AG09319 (cell line): ENCODE measurements at places on chromosomes 1 and 21.

- no peak for DNase-seq
Measured at GRCh38 chr1:227546059-227546458, 17.3 kb upstream of the ZNF678 start.

DNA sequence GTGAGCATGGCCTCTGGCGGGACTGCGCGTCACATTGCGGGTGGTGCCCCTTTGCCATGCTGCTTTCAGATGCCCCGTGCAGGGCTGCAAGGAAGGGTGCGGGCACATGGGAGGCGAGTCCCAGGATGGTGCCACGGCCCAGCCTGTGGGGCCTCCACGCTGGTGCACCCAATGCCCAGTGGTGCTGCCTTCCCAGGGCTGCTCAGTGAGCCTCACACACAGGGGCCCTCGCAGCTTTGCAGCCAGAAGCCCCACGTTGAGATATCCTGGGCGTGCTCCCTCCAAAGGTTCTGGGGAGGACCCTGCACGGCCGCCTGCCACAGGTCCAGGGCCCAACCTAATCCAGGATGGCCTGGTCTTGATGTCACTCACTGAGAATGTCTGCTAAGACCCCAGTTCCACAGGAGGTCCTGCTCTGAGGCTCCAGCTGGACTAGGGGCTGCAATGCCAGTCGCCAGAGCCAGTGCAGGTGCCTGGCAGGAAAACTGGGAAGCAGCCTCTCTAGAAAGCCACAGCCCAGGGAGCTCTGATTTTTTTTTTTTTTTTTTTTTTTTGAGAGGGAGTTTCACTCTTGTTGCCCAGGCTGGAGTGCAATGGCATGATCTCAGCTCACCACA lies 34.1 kb upstream of the PRSS38 start:
- DNase-seq, result no peak

DNA sequence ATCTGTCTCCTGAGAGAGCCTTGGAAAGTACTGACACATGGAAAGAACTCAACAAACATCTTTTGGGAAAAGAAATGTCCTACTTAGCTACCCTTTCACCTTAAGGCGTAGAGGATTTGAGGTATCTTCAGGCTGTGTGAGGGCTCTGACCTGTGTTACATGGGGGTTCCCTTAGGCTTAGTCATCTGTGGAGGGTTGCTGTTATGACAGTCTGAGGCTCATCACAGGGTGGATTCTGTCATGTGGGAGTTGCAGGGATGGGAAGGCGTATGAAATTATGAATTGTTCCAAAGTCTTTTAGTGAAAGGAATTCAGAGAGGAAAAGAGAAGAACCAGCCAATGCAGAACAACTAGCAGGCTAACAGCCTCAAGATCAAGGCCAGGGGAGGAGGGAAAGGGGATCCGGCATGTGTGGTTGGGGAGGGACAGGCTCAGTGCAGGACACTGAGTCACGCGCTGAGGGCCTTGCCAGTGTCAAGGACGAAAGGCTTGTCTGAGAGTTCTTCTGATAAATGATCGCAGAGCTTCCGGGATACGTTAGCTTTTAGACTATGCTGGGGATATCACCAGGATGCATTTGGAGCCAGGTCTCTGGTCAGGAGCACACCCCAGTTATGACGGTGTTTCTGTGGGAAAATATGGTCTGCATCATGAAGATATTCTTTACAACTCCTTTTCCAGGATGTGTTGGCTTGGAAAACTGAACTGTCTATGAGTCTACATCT lies 24.6 kb upstream of the PLA2G2C start:
- DNase-seq, result no peak

DNA sequence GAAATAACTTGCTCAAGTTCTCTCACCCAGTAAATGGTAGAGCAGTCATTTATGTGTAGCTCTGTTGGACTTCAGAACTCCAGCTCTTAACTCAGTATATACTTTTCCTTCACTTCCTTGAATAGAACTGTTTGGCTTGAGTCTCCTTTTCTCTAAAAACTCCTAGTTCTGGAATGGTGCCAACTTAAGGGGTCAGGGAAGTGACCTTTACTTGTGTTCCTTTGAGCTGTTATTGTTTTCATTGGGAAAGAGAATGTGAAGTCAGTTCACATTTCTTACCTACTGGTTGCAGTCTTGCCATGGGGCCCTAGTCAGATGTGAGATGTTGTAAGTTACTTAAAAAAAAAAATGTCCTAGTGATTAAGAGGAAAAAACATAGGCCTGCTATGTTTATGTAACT lies 77.0 kb upstream of the MACF1 start:
- no peak for DNase-seq

- no peak for DNase-seq
Measured at GRCh38 chr1:48222501-48223242, at the start of gene SLC5A9. SLC5A9 (plus strand) TSS chr1:48222716; CDS start chr1:48222737, 21 bp downstream.

DNA sequence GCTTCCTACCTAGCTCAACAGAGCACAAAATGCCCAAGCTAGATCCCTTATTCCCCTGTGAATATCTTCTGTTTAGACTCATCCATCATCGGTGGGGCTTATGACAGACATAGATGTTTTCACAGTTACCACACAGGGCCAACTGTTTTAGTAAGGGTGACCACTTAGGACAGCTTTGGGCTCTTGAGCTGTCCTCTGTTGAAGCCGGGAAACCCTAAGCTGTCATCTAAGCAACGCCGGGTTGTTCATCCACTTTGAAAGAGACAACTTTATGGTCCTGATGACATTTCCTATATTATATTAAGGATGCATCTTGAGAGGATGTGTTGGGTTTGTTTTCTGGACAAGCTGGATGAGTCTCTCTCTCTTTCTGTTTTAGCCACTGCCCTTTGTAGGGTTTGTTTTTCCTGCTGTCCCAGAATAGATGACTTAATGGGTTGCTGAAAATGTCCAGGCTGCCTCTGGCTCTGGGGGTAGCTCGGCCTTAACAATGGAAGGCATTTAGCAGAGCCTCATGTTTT lies 110.5 kb upstream of the UBE2U start:
- DNase-seq, result no peak

DNA sequence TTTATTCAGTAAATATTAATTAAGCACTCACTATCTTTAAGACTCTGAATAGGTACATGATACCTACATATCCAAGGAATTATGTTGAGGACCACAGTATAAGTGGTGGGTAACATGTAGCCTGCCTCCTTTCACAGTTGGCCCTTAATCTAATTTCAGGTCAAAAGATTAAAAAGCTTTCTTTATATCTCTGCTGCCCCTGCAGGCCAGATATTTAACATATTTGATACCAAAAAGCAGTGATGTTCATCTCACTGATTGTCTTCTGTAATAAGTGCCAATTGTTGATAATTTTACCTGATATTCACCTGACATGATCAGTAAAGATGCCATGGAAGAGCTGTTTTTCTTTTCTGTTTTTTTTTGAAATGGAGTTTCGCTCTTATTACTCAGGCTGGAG lies 36.5 kb downstream of the RLF start:
- DNase-seq, result no peak

- DNase-seq, result no peak
Measured at GRCh38 chr1:232218955-232219865, 410.7 kb downstream of the SIPA1L2 start.

DNA sequence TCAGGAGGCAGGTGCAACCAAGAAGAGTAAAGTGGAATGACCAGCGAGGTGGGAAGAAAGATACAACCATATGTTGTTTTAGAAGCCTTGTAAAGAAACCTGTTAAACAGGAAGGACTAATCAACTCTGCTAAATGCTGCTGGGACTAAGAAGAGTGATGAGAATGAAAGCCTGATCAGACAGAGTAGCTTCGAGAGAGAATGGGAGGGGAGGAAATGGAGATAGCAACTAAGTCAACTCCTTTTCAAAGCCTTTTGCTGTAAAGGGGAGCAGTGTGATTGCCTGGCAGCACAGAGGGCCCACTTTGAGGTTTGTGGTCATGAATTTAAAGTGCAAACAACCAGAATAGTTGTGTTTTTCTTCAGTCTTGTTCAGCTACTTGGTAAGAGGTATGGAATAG lies 31.4 kb downstream of the SLC30A7 start:
- DNase-seq, result no peak

DNA sequence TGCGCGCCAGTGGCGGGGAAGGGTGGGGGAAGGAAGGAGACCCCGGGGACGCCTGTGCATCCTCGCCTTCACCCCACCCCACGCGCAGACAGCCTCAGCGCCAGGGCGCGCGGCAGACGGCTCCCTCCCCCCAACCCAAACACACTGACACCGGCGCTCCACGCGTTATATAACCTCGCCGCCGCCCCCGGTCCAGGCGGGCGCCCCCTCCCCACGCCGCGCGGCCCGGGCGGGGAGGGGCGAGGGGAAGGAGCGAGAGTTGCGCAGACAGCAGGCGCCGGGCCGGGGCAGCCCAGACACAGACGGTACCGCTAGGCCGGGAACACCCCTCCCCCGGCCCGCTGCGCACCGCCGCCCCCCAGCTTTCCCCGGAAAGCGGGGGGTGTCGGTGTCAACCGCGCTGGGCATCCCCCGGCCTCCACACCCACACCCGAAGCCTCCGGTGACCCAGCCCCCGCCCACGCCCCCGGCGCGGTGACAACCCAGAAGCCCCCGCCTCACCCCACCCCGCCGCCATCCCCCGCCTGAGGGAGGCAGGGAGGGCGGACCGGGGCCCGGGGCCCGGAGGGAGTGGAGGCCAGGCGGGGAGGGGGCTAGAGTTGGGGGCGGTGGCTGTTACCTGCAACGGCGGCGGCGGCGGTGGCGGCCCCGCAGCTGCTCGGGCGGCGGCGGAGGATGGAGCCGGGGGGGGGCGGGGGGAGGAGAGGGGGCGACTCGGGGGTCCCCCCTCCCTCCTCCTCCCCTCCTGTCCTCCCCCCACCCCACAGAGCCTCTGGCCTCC lies 432 bp downstream of the AKT3 start:
- DNase-seq, result no peak
